CD8-positive, alpha-beta T cell (primary cell): ENCODE measurements at places on chromosomes 7 and 10. TPM values are rescaled to one million over a fixed set of nuclear protein-coding genes. Genes with fewer than 3 reads are reported as not detected.
A peak's percentile ranks its signal among the peaks of the same experiment; 100 is the strongest.

- DNase-seq, result peak; percentile 65
Observed at GRCh38 chr7:142632271-142633134, 116.8 kb upstream of the PRSS1 start.

DNA sequence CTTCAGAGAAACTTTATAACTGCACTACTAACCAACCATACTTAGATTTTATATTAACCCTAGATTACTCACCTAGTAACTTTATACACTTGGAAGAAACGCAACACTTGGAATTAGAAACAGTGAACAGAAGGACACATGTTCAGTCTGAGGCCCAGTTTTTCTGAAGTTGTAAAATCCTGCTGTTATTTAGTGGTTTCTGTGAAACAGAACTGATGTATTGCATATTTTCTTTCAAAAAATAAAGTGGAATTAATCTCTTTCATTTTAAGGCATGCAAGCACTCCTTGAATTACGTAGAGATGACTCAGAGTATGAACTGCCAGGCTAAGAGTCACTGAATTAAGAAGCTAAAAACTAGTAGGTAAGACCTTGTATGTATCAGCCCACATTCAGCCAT is 215.8 kb downstream of the SKAP2 start:
- DNase-seq, result no peak

Gene REEP3
- 3.0 TPM for total RNA-seq

DNA sequence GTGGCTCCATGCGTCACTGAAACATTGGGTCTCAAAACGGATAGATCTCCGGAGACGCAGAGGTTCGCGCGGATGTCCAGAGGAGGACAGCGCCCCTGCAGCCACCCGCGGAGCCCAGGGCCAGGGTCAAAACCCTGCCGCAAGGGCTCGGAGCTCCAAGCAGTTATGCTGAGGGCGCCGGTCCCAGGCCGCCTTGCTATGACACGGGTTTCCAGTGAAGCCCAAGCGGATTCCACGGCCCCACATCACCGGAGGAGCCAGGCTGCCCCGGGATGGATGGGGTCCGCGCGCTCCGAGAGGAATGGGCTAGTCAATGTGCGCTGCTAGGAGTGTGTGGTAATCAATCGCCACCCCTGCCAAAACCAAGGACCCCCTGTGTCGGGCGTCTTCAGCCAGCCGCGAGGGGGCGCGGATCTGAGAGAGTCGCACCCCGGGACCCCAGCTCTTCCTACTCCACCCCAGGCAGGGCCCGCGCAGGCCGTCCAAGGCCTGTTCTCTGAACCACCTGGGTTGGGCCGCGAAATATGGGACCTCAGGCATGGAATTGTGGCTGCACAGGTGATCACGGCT is 5.6 kb upstream of the EMX2 start:
- DNase-seq, result no peak

DNA sequence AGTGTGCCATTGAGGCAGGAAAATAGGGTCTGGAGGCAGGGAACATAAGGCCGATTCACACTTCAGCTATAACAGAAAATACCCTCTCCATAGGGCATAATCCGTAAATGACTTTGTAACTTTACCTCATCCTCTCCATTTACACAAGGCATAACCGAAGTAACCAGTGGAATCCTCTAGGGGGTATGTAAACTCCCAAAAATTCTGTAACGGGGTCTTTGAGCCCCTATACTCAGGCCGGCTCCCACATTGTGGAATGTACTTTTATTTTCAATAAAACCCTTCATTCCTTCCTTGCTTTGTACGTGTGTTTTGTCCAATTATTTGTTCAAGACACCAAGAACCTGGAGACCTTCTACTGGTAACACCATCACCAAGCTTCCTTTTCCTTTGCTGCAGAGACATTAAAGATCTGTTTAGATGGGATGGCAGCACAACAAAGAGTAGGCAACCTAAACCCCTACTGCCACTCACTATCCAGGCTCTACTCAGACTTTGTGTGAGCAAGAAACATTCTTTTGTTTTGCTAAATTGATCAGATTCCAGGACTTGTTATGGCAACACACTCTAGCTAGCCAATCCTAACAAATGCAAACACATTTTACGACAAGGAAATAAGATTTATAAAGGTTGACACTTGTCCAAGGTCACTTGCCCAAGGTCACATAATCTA is 99.3 kb downstream of the DGKI start:
- DNase-seq, result no peak

GRCh38 chr7:97006816-97007582 is 1.6 kb downstream of the DLX6 start:
- DNase-seq, result no peak

Gene GRM8
- not detected for total RNA-seq

GRCh38 chr7:129401228-129401966 is 32.8 kb upstream of the STRIP2 start:
- no peak for DNase-seq

GRCh38 chr10:75450644-75451640 is 19.5 kb downstream of the LRMDA start:
- DNase-seq, result no peak

DNA sequence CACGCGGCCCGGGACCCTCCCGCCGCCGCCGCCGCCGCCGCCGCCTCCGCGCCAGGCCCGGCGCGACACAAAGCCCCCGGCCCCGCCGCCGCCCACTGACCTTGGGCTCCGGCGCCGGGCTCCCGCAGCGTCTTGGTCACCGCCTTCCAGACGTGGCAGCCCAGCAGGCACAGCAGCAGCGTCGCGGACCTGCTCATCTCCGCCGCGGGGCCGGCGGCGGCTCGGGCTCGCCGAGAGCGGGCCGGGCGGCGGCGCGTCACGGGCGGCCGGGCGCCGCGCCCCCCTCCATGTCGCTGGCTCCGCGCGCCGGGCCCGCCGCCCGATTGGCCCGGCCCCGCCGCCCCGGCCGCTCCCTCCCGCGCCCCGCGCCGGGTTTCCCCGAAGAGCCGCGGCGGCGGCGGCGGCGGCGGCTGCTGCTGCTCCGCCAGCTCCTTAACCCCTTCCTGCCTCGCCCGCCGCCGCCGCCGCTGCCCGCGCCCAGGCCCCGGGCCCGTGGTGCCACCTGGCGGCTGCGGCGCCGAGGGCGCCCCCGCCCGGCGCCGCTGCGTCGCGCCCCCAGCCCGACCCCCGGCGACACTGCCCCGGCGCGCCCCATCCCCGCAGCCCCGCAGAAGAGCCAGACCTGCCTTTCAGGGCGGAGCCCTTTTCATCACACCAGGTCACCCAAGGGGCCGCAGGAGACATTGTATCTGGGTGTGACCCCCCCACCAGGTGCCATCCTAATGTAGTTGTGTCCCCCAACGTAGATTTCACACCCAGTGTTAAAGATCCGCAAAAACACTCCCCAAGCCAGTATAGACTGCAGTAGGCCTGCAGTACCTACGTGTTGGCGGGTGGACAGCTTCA is at the start of gene FAM171A1:
Gene FAM171A1 (minus strand): TSS at position 434 of the 846 bp plus-strand sequence. CDS start 237 bp downstream, at position 197.
- peak; percentile 12 for DNase-seq

Gene VSTM4
- not detected for total RNA-seq

Gene COL17A1
- not detected for total RNA-seq

DNA sequence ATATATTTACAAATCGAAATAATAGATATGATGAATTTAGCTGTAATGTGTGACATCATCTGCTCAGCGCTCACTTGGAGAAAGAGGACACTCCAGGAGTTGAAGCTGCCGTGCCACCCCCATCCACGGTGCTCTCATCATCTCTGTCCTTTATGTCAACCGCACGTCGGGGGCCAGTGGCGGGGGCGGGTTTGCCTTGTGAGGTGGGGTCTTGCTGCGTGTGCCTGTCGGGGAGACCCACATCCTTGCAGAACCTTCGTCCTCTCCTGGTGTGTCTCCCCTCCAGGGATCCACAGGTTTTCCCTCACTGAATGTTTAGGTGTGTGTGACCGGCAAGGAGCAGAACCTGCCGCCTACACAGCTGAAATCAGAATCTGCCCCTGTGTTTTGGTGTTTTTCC is 71.6 kb downstream of the INPP5A start:
- no peak for DNase-seq

DNA sequence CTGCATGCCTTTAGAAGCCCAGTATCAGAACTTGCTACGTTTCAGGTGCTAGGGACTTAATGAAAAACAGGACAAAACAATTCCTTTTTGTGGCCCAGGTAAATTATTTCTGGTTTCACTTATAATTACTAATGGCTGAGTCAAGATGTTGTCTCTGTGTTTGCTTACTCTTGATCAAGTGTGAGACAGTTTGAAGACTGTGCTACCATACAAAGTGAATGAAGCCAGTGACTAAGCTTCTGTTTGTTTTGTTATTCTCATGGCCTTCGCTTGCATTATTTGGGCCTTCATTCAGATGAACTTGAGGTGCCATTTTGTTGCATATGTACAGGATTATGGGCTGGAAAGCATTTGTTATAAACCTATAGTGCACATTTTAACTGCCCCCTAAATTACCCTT is 17.9 kb downstream of the SMNDC1 start:
- no peak for DNase-seq

GRCh38 chr7:124251636-124252035 is 218.8 kb upstream of the TMEM229A start:
- DNase-seq, result no peak

Gene OIT3
- total RNA-seq, result not detected

DNA sequence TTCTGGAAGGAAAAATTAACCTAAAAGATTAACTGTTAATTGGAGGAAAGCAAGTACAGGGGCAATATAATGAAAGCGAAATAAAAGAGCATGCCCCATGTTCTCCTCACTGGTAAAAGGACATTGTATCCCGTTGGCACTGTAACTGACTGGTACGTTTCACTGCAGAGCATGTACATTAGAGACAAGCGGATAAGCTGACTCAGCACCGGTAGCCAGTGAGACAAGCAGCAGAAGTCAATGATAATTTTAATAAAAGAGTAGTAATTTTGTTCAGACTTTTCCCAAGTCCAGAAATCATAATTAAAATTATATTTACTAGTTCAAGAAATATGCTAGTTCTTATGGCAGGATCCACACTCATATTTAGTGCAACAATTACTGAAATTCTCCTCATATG is 161.5 kb upstream of the VWC2 start:
- no peak for DNase-seq

Gene VIPR2
- 0.61 TPM for total RNA-seq

Gene CHST3
- total RNA-seq, result not detected

DNA sequence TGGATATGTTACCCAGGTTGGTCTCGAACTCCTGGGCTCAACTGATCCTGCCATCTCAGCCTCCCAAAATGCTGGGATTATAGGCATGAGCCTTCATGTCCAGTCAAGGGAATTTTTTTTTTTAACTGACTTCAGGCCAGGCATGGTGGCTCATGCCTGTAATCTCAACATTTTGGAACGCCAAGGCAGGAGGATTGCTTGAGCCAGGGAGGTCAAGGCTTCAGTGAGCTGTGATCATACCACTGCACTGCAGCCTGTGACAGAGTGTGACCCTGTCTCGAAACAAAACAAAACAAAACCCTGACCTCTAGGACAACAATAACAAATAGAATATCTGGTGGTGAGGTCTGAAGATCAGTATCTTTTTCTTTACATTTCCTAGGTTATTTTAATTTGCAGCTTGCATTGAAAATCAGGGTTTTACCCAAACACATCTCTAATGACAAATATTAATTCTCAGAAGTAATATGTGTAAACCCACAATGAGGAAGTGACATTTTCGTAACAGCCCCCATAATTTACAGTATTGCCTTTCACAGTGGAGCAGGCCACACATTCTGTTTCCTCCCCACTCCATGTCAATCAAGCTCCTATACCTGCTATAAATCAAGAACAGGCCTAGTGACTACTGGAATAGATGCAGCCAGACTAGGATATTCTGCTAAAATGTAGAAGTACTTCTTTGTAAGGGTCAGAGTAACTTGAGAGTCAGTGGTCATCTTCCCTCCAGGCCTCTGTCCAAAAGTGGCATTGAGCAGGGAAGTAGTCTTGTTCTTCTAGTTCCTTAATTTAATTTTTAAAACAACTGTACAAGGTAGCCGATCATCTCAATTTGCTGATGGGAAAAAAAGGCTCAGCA is 43.3 kb upstream of the ECHDC3 start:
- no peak for DNase-seq

Gene TRIM50
- not detected for total RNA-seq

DNA sequence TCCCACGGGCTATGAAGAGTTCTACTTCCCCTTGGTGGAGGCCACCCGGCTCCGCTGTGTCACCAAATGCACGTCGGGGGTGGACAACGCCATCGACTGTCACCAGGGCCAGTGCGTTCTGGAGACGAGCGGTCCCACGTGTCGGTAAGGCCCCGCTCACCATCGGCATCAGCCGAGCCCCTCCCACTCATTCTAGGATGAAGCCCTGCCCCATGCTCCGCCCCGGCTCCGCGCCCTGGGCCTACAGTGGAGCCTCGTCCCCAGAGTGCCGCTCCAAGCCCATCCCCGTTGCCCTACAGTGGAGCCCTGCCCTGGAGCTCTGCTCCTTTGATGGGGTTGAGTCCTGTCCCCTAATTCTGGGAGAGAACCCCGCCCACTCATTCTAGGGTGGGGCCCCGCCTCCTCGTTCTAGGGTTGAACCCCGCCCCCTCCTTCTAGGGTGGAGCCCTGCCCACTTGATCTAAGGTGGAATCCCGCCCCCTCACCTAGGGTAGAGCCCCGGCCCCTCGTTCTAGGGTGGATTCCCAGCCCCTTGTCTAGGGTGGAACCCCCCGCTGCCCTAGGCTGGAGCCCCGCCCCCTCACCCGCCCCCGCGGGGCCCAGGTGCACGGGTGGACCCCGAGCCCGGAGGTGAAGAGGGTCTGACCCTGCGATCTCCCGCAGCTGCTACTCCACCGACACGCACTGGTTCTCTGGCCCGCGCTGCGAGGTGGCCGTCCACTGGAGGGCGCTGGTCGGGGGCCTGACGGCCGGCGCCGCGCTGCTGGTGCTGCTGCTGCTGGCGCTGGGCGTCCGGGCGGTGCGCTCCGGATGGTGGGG is 3.4 kb upstream of the MUC12 start:
- peak; percentile 66 for DNase-seq

DNA sequence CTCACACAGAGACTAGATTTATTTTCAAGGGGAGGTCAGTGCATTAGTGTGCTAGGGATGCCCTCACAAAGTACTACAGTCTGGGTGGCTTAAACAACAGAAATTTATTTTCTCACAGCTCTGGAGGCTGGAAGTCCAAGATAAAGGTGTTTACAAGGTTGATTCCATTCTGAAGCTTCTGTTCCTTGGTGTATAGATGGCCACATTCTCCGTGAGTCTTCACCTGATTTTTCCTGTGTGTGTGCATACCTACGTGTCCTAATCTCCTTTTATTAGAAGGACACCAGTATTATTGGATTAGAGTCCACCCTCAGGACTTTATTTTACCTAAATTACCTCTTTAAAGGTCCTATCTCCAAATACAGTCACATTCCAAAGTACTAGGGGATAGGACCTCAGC is 91.7 kb upstream of the FRMD4A start:
- DNase-seq, result no peak

Gene PITX3
- total RNA-seq, result not detected

GRCh38 chr10:15197276-15197675 is 28.8 kb upstream of the NMT2 start:
- no peak for DNase-seq

- no peak for DNase-seq
Observed at GRCh38 chr10:63671317-63671937, 150.2 kb downstream of the REEP3 start.

- no peak for DNase-seq
Observed at GRCh38 chr10:4296161-4296560, 511.2 kb upstream of the KLF6 start.
